ENCODE measurements at places on chromosomes 16 and 17. TPM values are rescaled to one million over a fixed set of nuclear protein-coding genes. Genes with fewer than 3 reads are reported as not detected.
A peak's percentile ranks its signal among the peaks of the same experiment; 100 is the strongest.

DNA sequence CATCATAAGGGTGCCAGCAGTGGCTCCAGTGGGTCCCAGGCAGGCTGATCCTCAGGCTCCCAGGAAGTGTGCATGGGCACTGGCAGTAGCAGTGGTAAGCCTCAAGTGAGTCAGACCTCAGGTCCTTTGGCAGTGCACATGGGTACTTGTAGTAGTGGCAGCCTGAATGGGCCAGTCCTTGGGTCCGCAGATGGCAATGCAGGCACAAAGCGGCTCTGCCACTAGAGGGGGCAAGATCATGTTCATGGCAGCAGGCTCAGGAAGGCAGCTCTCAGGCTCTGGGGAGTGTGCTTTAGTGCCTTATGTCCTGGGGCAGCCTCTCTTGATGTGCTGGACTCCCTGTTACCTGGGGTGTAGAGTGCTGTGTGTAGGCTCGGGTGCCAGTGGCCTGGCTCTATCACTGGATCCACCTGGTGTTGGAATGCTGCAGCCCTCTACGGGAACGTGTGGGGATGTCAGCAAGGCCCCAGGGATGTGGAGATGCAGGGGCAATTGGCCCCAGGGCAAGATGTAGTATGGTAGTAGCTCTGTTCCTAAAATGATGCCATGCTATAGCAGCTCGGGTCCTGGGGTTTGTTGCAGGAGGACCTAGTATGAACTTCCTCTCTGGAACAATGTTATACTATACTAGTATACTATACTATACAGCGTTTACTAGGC is 11.0 kb downstream of the ACSM3 start:
- peak; percentile 64 for DNase-seq

GRCh38 chr16:31350275-31351005 is 4.5 kb upstream of the ITGAX start:
- DNase-seq, result no peak

- DNase-seq, result peak; percentile 53
Measured at GRCh38 chr17:72591289-72592241, 470.7 kb downstream of the SOX9 start.

- no peak for DNase-seq
Measured at GRCh38 chr16:16095646-16096045, 127.6 kb downstream of the ABCC6 start.

Gene KRT31
- not detected for polyA plus RNA-seq

Measured in A549 (cell line).